Naive thymus-derived CD8-positive, alpha-beta T cell (primary cell): ENCODE measurements at places on chromosomes 2 and 18. TPM values are rescaled to one million over a fixed set of nuclear protein-coding genes. Genes with fewer than 3 reads are reported as not detected.
A peak's percentile ranks its signal among the peaks of the same experiment; 100 is the strongest.

DNA sequence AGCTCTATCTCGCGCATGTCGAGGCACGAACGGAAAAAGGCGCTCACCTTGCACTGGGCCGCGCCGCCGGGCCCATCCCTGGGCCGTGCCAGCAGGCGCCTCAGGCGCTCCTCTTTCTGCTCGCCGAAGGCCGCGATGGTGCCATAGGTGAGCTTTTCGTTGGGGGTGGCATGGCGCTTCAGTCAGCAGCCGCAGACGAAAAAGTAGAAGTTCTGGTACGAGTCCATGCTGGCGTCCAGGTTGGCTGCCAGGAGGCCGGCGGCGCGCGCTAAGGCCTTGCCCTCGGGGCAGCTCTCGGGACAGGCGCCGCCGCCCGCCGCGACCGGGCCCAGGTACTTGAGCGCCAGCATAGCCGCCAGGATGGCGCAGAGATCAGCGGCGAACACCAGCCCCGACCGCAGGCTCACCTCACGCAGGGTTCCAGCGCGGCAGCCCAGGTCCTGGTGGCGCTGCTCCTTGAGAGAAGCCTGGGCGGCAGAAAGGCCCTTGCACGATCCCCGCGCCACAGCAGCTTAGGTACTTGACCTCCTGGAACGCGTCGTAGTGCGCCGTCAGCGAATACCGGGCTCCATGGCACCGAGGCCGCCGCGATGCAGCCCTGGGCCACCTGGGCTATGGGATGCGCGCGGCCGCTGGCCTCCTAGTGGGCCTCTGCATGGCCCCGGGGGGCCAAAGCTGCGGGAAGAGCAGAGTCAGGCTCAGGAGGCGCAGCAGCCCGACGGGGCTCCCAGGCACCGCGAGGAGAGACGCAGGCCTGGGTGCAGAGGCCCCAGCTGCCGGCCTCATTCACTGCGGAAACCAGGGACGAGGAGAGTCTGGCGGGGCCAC lies 12.8 kb downstream of the ALPG start:
- peak overlapping the region; percentile 81 for H3K4me3 ChIP-seq
- H3K27me3 ChIP-seq, result peaks cover 52% of the 10 kb centered on the region
- H3K4me1 ChIP-seq, result peaks cover 6% of the 10 kb centered on the region
- no peaks in the 10 kb centered on the region for H3K36me3 ChIP-seq
- no peak overlapping the region for H3K27ac ChIP-seq

GRCh38 chr2:112819081-112819480 lies 17.5 kb downstream of the IL1B start:
- H3K36me3 ChIP-seq, result no peaks in the 10 kb centered on the region
- H3K27me3 ChIP-seq, result no peaks in the 10 kb centered on the region
- H3K27ac ChIP-seq, result no peak overlapping the region
- no peak overlapping the region for H3K4me3 ChIP-seq

GRCh38 chr18:63071701-63072141 lies 247.8 kb downstream of the BCL2 start:
- H3K4me1 ChIP-seq, result peaks cover 7% of the 10 kb centered on the region
- H3K27me3 ChIP-seq, result no peaks in the 10 kb centered on the region
- H3K36me3 ChIP-seq, result no peaks in the 10 kb centered on the region
- H3K4me3 ChIP-seq, result no peak overlapping the region

Gene ERCC3
- polyA plus RNA-seq, result 20.3 TPM

GRCh38 chr2:36780231-36780839 lies 83.8 kb downstream of the VIT start:
- H3K4me3 ChIP-seq, result no peak overlapping the region
- H3K27ac ChIP-seq, result no peak overlapping the region
- no peaks in the 10 kb centered on the region for H3K36me3 ChIP-seq
- DNase-seq, result no peak
- peaks cover 12% of the 10 kb centered on the region for H3K27me3 ChIP-seq

GRCh38 chr2:237726401-237726830 lies 72.2 kb upstream of the RBM44 start:
- DNase-seq, result no peak
- H3K27ac ChIP-seq, result peak overlapping the region; percentile 18
- H3K4me3 ChIP-seq, result no peak overlapping the region
- H3K4me1 ChIP-seq, result peaks cover 60% of the 10 kb centered on the region
- no peaks in the 10 kb centered on the region for H3K27me3 ChIP-seq
- peaks cover 2% of the 10 kb centered on the region for H3K36me3 ChIP-seq

Gene TFCP2L1
- polyA plus RNA-seq, result not detected

- peaks cover 32% of the 10 kb centered on the region for H3K4me1 ChIP-seq
- DNase-seq, result no peak
- no peaks in the 10 kb centered on the region for H3K27me3 ChIP-seq
Measured at GRCh38 chr2:218401890-218402289, 2.2 kb downstream of the CTDSP1 start.

- no peak for DNase-seq
- H3K27me3 ChIP-seq, result peaks cover 43% of the 10 kb centered on the region
- H3K4me1 ChIP-seq, result peaks cover 22% of the 10 kb centered on the region
Measured at GRCh38 chr18:80171054-80171872, 62.2 kb downstream of the ADNP2 start.

Gene MC2R
- not detected for polyA plus RNA-seq

Gene GCG
- polyA plus RNA-seq, result not detected

Gene SCG2
- not detected for polyA plus RNA-seq
